ENCODE measurements at places on chromosomes 11 and 22. TPM values are rescaled to one million over a fixed set of nuclear protein-coding genes. Genes with fewer than 3 reads are reported as not detected.

The TREH gene
- not detected for total RNA-seq

The CALCB gene
- total RNA-seq: not detected

The SLC43A3 gene
- 58.8 TPM for total RNA-seq

The GPHA2 gene
- total RNA-seq: not detected

The TOMM22 gene
- 70.9 TPM for total RNA-seq

The KRTAP5-8 gene
- total RNA-seq: 0.22 TPM

The CCDC15 gene
- 2.2 TPM for total RNA-seq

The ASPHD2 gene
- total RNA-seq: 2.6 TPM

The CARS1 gene
- 73.4 TPM for total RNA-seq

The SOX6 gene
- total RNA-seq: 8.4 TPM

The ADM gene
- 882 TPM for total RNA-seq

The FOSL1 gene
- total RNA-seq: 13.1 TPM

The SPI1 gene
- not detected for total RNA-seq

The IL17REL gene
- not detected for total RNA-seq

The ACCS gene
- total RNA-seq: 13.0 TPM

The NOX4 gene
- 0.13 TPM for total RNA-seq

The HTR3B gene
- total RNA-seq: not detected

The AGBL2 gene
- 0.78 TPM for total RNA-seq

The MRPL49 gene
- total RNA-seq: 39.6 TPM

The GVQW3 gene
- 3.3 TPM for total RNA-seq

The HSPB2 gene
- total RNA-seq: 1.7 TPM

The APBB1 gene
- 37.8 TPM for total RNA-seq

The GRAP2 gene
- total RNA-seq: not detected

The CNGA4 gene
- not detected for total RNA-seq

The KCTD14 gene
- 3.7 TPM for total RNA-seq

The EIF3L gene
- 393 TPM for total RNA-seq

The KRTAP5-7 gene
- 0.13 TPM for total RNA-seq

The LDLRAD3 gene
- 14.8 TPM for total RNA-seq

The TH gene
- total RNA-seq: not detected

The F2 gene
- total RNA-seq: not detected

The FAM227A gene
- 3.1 TPM for total RNA-seq

The CCDC87 gene
- total RNA-seq: 0.76 TPM

The PPP2R1B gene
- 40.2 TPM for total RNA-seq

The SYT7 gene
- total RNA-seq: 4.3 TPM

The GRIK4 gene
- total RNA-seq: 0.13 TPM

The OR4D5 gene
- not detected for total RNA-seq

The CHADL gene
- 1.5 TPM for total RNA-seq

The OR5I1 gene
- total RNA-seq: not detected

The BRSK2 gene
- total RNA-seq: under 0.01 TPM

The NRIP3 gene
- 10.2 TPM for total RNA-seq

The ART1 gene
- not detected for total RNA-seq

The POU2AF2 gene
- not detected for total RNA-seq

The INS gene
- not detected for total RNA-seq

The SLC6A5 gene
- not detected for total RNA-seq
